HS-5 (cell line): ENCODE measurements at places on chromosomes 16 and 17.

- no peak for DNase-seq
These were observed 318.3 kb downstream of the SLC39A11 start for GRCh38 chr17:72774236-72774635.

DNA sequence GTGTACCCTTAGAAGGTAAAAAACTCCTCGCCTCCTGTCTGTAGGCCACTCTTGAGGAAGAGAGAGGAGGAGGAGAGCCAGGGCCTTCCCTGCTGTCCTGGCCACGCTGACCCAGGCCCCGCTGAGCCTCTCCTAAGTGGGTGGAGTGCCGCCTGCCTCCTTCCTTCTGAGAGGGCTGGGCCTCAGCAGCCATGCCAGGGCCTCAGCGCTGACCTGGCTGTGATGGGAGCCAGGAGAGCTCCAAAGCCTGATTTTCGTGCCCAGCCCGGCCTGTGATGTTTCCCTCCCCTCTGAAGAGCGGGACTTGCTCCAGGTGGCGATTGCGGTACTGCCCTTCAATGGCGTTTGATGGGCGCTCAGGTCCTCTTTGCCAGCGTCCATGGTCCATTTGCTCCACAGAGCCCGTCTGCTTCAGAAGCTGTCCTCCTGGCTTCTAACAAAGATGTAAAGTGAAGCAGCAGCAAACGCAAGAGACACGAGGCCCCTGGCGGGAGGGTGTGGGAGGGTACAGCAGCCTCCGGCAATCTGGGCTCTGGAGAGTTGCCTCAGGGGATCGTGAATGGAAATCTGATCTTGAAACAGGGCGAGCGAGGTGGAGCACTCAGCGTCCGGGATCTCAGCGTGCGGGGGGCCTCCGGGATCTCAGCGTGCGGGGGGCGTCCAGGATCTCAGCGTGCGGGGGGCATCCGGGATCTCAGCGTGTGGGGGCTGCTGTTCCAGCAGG lies 93.5 kb downstream of the NPIPB11 start:
- no peak for DNase-seq

DNA sequence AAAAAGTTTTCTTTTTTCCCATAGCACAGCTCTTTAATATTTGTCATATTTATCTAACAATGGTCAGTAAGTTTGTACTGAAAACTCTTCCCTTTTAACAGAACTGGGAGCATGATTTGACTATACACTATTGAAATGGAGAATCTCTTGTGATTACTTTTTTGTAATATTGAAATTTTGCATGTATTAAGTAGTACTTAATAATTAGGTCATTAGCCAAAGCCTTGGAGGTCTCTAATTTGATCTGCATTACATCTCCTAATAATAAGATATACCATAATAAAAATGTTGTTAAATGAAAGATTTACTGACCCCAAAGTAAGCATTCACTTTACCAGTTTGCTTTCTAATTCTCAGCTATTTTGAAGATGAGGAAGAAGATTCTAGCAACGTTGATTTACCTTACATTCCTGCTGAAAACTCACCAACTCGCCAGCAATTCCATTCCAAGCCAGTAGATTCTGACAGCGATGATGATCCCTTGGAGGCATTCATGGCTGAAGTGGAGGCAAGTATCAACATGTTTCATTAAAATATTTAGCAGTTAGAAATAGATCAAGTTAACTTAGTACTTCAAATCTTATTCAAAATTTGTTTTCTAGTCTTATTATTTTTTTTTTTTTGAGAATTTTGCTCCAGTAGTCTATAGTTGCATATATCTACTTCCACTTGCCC lies 18.2 kb downstream of the DDX42 start:
- no peak for DNase-seq

DNA sequence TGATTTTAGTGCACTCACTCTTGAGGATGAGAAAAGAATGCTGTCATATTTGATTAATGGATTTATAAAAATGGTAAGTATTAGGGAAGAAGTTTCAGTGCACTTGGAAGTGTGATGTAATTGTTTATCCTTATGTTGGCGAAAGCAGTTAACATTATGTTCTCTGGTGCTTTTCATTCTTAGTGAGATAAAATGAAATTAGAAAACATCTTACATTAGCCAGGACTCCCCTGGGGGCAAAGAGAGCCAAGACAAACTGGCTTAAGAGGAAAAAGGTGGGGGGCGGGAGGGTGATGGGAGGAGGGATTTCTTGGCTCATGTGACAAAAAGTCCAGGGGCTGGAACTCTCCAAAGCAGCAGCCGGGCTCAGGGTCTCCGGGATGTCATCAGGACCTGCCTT lies 73.2 kb downstream of the KNOP1 start:
- no peak for DNase-seq

DNA sequence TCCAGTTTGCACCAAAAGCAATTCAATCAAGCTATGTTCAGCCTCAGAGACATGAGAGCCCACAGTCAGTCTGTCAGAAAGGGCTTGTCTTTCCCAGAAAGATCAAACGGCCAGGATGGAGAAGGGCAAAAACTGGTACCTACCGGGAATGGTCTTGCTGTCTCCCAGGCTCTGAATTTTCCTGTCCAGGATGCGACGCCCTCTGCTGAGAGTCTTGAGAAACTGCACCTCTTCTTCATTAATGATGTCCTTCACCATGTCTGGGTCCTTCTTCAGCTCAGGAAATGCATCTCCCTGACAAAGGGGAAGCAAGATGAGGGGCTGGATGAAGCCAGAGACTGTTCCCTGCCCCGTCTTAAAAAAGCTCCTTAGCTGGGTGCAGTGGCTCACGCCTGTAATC lies 15.8 kb upstream of the EXOSC6 start:
- DNase-seq: no peak

GRCh38 chr16:19735074-19735867 lies 17.2 kb downstream of the IQCK start:
- no peak for DNase-seq

DNA sequence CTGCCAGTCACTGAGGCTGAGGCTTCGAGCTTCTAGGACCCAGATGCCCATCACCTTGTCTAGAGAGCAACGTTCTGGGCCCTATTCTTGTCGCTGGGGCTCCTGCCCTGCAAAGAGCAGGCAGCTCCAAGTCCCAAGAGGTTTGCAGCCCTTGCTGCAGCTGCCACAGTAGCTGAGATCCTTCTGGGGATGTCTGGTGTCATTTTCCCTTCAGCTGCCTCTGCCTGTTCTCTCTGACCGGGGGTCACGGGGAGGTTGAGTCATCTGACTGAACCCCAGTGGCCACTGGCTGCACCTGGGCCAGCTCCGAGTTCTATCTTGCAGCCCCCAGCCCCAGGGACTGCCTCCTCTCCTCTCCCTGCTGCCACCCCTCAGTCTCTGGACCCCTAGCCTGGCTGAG lies 4.9 kb downstream of the WSCD1 start:
- no peak for DNase-seq
